ENCODE measurements at places on chromosomes 5 and 9. TPM values are rescaled to one million over a fixed set of nuclear protein-coding genes. Genes with fewer than 3 reads are reported as not detected.

OTP gene
- total RNA-seq, result 0.05 TPM

NR5A1 gene
- total RNA-seq, result 0.15 TPM

TMC1 gene
- total RNA-seq, result 0.10 TPM

FCN2 gene
- total RNA-seq, result not detected

WNK2 gene
- total RNA-seq, result 5.9 TPM

EXOSC3 gene
- total RNA-seq, result 78.2 TPM

RECK gene
- total RNA-seq, result 6.2 TPM

WDR38 gene
- 0.12 TPM for total RNA-seq

HAPLN1 gene
- total RNA-seq, result not detected

NOXA1 gene
- 1.5 TPM for total RNA-seq

Measured in A549 treated with Mapracorat at 1 μM for 4 hours (cell line).